ENCODE measurements at places on chromosomes 3 and 15.

DNA sequence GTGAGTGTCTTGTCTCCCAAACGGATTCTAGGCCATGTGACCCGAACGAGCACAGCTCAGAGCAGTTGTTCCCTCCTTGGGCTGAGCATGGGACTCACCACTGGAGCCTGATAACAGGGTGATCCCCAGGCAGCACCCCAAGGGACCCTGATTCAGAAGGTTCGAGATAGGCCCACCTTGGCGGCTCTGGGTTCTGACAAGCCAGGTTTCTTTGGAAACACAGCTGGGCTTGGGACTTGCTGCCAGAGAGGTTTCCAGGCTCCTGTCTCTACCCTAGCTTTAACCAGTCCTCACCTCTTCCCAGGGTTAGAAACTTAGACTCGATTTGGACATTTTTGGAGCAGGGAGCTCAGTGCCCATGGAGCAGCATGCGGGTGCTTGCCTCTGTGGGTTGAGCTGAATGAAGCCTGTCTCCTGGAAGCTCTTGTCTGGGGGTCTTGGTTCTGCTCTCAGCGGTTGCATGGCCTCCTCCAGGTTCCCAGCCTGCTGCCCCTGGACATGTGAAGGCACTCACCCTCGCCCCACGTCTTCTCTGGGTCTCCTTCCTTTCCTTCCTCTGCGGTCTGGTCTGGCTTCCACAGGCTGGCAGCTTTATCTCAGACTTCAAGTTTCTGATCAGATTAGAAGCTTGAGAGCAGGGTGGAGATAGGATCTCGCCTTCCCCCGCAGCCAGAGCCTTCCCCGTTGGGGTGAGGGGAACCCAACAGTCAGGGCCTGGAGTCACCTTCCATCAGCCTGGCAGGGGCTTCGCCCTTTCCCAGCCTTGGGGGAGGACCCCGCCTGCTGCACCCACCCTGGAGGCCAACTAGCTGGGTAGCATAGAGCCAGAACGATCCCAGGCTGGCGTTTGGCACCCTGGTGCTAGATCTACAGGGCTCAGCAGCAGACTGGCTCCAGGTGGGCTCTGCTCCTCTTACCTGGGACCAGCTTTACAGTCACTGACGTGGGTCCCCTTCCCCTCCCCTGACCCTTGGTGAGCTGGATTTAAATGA is 21.0 kb downstream of the PAQR5 start:
- no peak for DNase-seq

- DNase-seq = peak; percentile 42
These were observed 808 bp downstream of the BCL6 start for GRCh38 chr3:187744169-187745151.

DNA sequence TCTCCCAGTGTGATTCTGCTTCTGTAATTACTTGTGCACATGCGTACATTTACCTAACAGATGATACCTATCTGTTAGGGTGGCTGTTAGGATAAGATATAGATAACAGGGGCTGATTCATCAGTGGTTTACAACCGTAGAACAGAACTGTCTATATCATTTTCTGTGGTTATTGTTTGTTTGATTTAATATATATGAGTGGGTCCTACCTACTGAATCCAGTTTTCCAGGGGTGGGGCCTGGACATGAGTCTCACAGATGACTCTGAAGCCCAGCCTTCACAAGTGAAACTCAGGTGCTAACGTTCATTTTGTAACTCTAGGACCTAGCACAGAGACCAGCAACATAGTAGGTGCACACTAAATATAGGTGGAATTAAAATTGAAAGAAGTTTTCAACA is 10.4 kb upstream of the ACAP2 start:
- DNase-seq = no peak

DNA sequence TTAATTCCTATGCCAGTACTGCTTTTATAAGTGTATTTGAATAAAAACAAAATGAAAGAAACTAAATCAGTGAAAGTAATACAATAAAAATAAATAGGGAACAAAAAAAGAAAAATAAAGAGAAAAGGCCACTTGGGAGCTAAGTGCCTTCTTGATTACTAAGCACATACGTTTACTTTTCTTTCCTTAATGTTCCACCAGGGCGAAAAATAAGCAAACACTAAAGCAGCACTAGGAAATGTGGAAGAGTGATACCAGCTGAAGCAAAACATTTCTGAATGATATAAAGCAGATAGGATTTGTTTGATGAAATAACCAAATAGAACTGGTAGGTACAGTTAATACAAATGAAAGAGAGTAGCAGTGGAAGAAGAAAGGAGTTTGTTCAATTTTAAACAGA is 132.8 kb upstream of the ZPLD1 start:
- no peak for DNase-seq

- no peak for DNase-seq
These were observed 367.8 kb upstream of the IL12A start for GRCh38 chr3:159620873-159621272.

DNA sequence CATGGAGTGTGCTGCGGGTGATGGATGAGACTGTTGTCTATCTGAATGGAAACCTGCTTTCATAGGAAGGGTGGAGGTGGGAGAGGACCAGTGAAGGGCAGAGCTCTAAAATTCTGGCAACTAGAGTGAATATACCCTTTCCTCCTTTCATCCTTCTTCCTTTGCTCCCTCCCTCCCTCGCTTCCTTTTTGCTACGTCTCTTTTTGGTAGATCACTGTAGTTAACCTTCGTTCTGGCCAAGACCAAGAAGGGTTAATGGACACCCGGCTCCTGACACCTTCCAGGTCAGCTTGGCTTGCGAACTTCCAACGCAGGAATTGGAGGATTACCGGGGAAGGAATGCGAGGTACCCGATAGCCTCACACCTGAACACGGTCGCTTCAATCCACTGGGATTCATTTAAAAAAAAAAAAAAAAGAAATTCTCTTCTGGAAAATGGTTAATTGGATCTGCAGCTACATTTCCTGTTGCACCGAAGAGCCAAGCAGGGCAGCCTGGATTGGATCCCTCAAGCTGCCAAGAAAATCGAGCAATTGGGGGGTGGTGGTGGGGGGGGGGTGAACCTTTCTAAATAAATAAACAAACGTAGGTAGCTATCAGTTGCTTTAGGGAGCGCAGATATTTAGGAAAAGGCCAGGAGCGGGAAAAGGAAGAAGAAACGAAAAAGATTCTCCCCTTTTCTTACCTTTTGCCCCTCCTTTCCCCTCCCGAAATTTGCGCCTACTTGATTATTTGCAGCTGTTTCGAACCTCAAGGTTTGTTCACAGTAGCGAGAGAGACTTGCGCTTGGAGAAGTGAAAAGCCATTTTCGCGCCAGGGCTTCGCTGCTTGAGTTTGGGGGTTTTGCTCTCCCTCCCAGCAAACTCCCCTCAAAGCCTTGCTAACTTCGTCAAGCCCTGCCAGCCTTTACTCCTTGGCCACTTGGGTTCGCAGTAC is 9.5 kb upstream of the NR2F2 start:
- no peak for DNase-seq

- DNase-seq = peak; percentile 66
These were observed 675 bp downstream of the RBM15B start for GRCh38 chr3:51391566-51392354.
